ENCODE measurements at places on chromosomes 1 and 21. TPM values are rescaled to one million over a fixed set of nuclear protein-coding genes. Genes with fewer than 3 reads are reported as not detected.

- no peaks in the 10 kb centered on the region for H3K36me3 ChIP-seq
- H3K4me1 ChIP-seq, result no peaks in the 10 kb centered on the region
- no peak overlapping the region for H3K4me3 ChIP-seq
- H3K27me3 ChIP-seq, result no peaks in the 10 kb centered on the region
- no peak for DNase-seq
- no peak overlapping the region for H3K27ac ChIP-seq
These were observed 618.3 kb downstream of the MRPL39 start for GRCh38 chr21:24988941-24989340.

DNA sequence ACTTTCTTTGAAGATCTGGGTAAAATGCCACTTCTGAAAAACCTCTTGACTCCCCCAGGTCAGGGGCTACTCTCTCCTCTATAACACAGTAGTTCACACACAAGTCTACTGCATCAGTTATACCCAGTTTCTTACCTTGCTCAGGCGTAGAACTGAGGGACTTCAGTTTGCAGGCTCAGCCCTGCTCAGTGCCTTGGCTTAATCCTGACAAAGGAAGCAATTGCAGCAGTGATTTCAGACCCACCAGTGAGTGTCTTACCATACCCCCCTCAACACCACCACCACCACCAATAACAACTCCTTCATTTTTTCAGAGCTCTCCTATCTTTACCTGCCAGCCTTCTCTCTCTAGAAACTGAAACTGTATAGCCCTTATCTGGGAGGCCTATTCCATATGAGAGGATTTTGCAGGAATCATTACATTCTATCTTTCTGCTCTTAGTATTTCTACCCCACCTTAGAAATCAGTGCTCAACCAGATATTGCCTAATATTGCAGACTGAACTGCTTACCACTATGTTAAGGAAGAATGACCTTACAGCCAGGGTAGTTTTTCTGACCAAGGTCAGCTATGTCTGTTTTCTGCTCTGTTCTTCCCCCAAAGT lies 105.5 kb upstream of the S1PR1 start:
- H3K27me3 ChIP-seq, result 0 out of 2 replicates have a peak, but pooled peaks cover 1% of the 10 kb centered on the region
- no peak overlapping the region for H3K4me3 ChIP-seq
- peaks cover 36% of the 10 kb centered on the region for H3K4me1 ChIP-seq
- H3K36me3 ChIP-seq, result no peaks in the 10 kb centered on the region
- no peak overlapping the region for H3K27ac ChIP-seq

DNA sequence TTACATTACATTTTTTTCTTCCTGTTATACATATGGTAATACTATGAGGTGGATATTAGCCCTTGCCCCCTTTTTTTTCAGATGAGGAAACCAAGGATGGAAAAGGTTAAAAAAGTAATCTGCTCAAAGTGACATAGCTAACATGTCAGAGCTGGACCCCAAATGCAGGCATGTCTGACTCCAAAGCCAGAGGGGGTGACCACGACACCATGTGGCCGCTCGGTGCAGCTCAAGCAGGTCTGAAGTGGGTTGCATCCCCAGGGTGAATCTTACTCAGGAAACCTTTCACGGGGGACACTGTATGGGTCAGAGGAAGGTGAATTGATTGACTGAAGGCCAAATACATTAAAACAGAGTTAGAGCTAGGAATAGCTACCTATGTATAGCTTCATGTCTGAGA lies 34.8 kb downstream of the CD34 start:
- H3K4me1 ChIP-seq, result peaks cover 17% of the 10 kb centered on the region
- peak; percentile 12 for DNase-seq
- no peaks in the 10 kb centered on the region for H3K36me3 ChIP-seq
- H3K4me3 ChIP-seq, result no peak overlapping the region

DNA sequence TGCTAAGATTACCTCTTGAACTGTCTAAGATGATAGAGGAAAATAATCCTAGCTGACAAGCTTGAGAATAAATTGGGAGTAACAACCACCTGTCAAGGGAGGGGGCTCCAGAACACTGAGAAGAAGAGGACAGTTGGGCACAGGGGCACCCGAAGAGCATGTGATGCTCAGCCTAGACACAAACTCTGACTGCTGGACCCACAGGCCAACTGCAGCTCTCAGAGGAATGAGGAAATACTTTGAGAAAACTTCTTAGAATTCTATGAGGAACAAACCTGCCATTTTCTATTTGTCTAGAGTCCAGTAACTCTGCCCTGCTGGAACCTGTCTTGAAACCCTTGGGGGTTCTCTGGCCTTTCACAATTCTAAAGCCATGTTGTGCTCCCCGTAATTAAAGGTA lies 124.1 kb upstream of the KCNK2 start:
- H3K27me3 ChIP-seq, result peaks cover 4% of the 10 kb centered on the region
- no peak overlapping the region for H3K27ac ChIP-seq
- no peaks in the 10 kb centered on the region for H3K4me1 ChIP-seq
- no peak for DNase-seq

The RSPH1 gene
- total RNA-seq, result not detected
